Cortex of kidney (tissue), 1 donor: ENCODE measurements at places on chromosomes 12 and 14.

- no peak for DNase-seq
These were observed 455 bp downstream of the ATP6V1D start for GRCh38 chr14:67358924-67359774.

DNA sequence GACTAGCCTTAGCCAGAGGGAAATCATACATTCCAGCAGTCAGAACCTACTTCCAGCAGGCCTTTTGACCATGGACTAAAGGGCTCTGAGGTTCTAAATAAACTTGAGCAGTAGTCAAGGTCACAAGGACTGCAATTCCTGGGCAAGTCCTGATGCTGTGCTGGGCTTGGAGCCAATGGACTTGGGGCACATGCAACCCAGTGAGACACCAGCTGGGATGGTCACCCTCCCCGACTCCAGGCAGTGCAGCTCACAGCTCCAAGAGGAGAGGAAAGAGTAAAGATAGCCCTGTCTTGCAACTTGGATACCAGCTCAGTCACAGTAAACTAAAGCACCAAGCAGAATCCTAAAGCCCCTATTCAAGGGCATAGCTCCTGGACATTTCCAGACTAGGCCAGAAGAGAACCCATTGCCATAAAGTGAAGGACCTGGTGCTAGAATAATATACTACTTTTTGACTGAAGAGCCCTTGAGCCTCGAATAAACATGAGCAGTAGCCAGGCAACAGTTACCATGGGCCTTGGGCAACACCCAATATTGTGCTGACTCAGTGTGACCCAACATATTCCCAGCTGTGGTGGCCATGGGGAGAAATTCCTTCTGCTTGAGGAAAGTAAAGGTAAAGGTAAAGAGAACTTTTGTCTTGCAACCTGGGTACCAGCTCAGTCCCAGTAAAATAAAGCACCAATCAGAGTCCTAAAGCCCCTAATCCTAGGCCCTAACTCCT is 226.2 kb upstream of the CLEC14A start:
- no peak for DNase-seq

DNA sequence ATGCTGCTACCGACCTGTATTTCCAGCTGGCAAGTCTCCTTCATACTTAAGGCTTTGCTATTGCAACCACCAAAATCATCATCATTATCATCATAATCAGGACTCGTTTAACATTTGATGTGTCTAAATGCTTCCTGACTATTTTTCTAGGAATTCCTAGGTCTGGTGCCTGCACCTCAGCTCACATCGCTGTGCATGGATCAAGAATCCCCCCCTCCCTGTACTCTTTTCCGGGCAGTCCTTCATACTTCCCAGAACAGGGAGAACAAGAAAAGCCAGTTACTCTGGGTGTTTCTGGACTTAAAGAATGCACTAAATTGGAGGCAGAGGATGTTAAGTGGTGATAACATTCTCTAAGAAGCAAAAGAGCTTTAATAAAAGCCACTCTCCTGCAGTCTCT is 9.4 kb downstream of the ERP27 start:
- DNase-seq = no peak

DNA sequence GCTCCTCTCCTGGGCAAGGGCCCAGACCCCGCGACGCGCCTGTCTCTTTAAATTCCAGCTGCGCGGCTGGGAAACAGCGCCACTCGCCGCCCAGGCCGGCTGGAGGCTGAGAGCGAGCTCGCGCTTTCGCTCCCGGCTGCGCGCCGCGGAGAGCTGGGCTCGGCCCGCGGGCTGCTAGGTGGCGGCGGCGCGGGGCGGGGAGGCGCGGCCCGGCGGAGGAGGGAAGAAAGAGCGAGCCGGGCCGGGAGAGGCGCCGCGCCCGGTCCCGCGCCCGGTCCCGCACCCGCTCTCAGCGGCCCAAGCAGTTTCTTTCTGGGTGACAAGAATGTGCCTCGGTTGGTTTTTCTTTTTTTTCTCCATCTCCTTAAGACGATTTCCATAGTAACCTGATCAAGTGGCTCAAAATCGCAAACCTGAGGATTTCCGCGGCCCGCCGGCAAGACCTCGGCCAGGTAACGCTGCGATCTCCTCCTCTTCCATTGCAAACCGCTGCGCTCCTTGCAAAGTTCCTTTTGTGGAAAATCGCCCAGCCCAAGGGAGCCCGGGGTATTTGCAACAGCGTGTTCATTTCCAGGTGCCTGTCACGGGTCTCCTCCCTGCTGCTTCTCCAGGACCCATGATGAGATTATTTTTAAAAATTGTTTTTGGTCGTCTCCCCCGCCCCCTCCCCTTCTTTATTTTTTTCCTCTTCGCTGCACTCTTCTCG is 259.5 kb upstream of the E2F7 start:
- DNase-seq = no peak

GRCh38 chr14:52032204-52032801 is 36.6 kb downstream of the NID2 start:
- DNase-seq = no peak

GRCh38 chr14:51828017-51828797 is 32.2 kb upstream of the GNG2 start:
- DNase-seq = no peak

DNA sequence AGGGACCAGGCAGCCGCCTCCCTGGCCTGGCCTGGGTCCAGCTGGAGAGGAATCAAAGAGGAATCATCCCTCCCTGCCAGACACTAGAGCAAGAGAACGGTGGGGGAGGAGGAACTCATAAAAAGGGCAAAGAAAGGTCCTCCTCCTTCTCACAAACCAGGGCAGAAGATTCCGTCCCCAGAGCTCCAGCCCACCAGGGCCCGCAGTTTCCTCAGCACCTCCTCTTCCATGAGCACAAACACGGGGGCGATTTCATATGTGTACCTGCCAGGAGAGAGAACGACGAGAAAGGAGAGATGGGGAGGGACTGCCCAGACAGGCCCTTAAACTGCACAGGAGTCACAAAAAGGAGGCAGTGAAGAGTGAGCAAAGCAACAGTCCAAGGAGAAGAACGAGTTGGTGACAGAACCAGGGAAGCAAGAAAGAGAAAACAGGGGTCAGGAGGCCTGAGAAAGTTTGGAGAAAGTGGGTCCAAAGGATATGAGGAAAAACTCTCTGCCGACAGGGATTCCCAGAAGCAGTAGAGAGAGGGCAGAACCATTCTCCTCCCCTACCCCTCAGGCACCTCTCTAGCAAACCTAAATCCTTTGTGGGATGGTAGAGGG is 8.7 kb upstream of the ZNF740 start:
- no peak for DNase-seq

DNA sequence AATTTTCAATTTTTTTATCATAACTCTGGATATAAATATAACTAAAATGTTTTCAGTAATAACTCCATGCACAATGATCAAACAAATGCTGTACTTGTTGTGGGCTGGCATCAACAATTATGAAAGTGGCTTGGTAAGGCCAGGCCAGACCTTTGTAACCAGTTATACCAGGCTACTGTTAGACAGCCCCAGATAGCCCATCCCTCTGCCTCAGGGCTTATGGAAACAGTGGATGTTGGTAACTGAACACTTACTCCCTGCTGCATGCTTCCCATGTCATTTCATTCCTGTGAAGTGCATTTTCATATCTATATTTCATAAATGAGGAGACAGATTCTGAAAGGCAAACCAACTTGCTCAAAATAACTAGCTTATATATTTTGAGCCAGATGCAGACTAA is 195.0 kb downstream of the SYT1 start:
- DNase-seq = no peak

- DNase-seq = no peak
These were observed 57.9 kb upstream of the SLCO1B1 start for GRCh38 chr12:21073129-21073528.

DNA sequence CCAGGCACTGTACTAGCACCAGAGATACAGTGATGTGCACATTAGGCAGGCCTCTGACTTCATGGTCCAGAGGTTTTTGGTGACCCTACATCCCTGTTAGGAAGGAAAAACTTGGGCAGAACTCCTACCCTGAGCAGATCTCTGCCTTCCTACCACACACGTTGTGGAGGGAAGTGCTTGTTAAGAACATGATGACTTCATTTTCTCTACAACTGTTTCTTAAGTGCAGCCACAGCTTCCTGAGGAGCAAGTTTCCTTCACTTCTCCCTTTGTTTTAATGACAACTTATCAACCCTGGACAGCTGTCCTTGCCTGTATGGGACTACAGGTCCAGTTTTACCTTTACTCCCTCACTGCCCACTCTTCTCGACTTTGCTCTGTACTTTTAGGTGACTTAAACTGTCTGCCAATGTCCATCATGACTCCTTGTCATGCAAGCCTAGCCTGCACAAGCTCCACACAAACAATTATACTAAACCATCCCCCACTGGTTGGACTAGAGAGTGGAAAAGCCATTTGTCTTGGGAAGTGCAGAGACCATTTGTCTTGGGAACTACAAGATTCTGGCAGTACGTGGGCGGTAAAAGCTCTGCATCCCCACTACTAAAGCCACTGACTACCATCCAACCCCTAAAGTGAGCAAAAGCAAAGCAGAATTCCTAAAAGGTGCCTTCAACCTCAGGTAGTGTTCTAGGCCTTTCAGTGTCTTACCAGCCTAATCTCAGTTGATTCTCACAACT is 359.8 kb downstream of the EGLN3 start:
- DNase-seq = no peak
